Stomach (tissue), 19 donors: ENCODE measurements at places on chromosomes 1 and 21. TPM values are rescaled to one million over a fixed set of nuclear protein-coding genes. Genes with fewer than 3 reads are reported as not detected.

- no peak for DNase-seq
- no peaks in the 10 kb centered on the region for H3K27me3 ChIP-seq
- H3K27ac ChIP-seq: no peak overlapping the region
- no peak overlapping the region for H3K4me3 ChIP-seq
Observed at GRCh38 chr1:156789621-156790318, 22.4 kb downstream of the PRCC start.

DNA sequence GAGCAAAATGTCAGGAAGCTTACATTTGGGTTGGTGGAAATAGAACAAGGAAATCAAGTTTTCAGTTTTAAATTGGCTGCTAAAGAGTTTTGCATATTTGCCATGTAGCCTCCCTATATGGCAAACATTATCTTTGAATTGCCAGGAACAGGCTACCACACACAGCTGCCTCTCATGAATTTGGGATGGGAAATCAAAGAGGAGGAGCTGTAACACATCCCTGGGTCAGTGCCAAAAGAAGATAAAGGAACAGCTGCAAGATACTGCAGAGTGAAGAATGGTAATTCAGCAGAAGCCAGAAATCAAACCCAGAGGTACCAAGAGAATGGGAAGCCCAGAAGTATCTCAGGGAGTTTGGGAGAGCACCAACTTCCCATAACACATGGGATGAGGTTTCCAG, 18.6 kb upstream of the RASAL2 start:
- no peak for DNase-seq
- no peaks in the 10 kb centered on the region for H3K36me3 ChIP-seq
- H3K27ac ChIP-seq: no peak overlapping the region
- no peaks in the 10 kb centered on the region for H3K27me3 ChIP-seq
- no peaks in the 10 kb centered on the region for H3K4me1 ChIP-seq
- H3K4me3 ChIP-seq: no peak overlapping the region

DNA sequence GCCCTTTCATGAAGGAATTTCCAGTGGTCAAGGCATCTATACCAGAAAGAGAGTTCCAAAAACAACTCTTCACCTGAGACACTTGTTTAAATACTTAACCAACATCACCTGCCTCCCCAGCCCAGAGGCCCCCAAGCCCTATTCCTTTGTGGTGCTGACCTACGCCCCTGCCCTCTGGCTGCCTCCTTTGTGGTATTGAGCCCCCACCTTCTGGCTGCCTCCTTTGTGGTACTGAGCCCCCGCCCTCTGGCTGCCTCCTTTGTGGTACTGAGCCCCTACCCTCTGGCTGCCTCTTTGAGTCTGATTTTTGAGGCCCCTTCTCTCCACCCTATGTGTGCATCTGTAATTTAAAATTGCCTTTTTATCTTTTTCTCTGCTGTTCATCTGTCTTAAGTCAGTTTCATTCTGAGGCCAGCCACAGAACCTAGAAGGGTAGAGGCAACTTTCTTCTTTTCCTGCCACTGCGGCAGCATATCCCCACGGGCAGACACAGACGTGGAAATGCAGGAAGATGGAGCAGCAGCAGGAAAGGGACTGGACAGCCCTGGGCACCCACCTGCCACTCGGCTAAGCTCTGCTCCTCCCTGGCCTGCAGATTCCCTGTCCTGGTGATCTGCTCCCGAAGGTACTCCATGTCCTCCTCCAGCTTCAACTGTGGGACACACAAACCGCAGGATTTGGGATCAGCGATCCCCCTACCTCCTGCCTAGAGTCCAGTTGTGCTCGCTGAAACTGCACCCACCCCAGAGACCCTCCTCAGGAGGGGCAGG, 3.2 kb downstream of the TRIM17 start:
- H3K27ac ChIP-seq: no peak overlapping the region
- H3K4me3 ChIP-seq: no peak overlapping the region
- DNase-seq: no peak
- H3K4me1 ChIP-seq: peaks cover 15% of the 10 kb centered on the region
- peaks cover 9% of the 10 kb centered on the region for H3K36me3 ChIP-seq
- peaks cover 38% of the 10 kb centered on the region for H3K27me3 ChIP-seq

Gene TMEM125
- total RNA-seq: 7.0 TPM

Gene GPR61
- total RNA-seq: not detected

DNA sequence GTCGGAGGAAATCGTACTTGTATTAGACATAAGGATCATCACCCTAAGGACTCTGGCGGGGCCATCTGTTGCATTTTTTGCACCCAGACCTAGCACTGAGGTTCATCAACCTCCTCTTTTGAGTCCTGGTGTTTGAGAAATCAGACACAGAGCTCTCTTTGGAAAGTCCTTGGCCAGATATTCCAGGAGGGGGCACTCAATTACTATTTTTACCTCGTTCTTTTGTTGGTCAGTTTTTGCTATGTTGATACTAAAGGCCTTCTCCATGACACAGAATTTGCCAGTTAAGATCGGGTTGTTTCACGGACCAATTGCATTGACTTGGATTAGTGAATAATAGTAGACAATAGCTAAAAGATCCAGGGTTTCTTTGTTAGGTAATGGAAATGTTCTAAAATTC, 711.2 kb downstream of the KCNT2 start:
- no peaks in the 10 kb centered on the region for H3K27me3 ChIP-seq
- no peak overlapping the region for H3K27ac ChIP-seq
- no peak for DNase-seq
- no peak overlapping the region for H3K4me3 ChIP-seq
- no peaks in the 10 kb centered on the region for H3K4me1 ChIP-seq

DNA sequence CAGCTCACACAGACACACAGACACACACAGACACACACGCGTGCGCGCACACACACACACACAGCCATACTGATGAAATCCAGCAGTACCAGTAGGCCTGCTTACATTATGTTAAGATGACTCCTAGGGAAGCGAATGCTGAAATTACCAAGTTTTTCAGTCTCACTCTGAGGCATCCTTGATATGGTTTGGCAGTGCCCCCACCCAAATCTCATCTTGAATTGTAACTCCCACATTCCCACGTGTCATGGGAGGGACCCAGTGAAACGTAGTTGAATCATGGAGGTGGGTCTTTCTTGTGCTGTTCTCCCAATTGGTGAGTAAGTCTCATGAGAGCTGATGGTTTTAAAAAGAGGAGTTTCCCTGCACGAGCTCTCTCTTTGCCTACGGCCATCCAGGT, 64.1 kb downstream of the TIAM1 start:
- no peaks in the 10 kb centered on the region for H3K36me3 ChIP-seq
- no peak for DNase-seq
- H3K27ac ChIP-seq: no peak overlapping the region
- no peak overlapping the region for H3K4me3 ChIP-seq
- no peaks in the 10 kb centered on the region for H3K27me3 ChIP-seq
- peaks cover 17% of the 10 kb centered on the region for H3K4me1 ChIP-seq

DNA sequence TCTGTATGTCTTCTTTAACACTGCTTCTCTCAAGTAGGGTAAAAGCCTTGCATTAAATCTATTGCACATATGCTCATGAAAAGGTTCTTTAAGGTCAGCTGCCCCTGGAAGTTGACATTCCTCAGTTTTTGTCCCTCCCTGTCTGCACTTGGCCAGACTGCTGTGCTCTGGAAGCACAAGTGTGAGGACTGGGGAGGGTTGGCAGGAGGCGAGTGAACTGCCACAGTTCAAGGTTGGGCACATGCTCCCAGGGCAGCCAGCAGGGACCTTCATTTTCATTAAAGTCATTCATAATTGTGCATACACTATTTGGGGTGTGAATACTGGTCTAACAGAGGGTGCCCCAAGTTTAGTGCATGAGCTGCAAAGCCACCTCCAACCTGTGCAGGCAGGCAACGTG, 10.9 kb upstream of the THEM5 start:
- peaks cover 3% of the 10 kb centered on the region for H3K27me3 ChIP-seq
- H3K27ac ChIP-seq: no peak overlapping the region

GRCh38 chr1:151510614-151510956, 602 bp upstream of the CGN start:
- H3K27me3 ChIP-seq: no peaks in the 10 kb centered on the region
- H3K36me3 ChIP-seq: no peaks in the 10 kb centered on the region
- no peak for DNase-seq
- peak overlapping the region; percentile 72 for H3K4me3 ChIP-seq
- H3K27ac ChIP-seq: peak overlapping the region; percentile 79

- no peak for DNase-seq
- H3K4me3 ChIP-seq: no peak overlapping the region
- H3K4me1 ChIP-seq: peaks cover 42% of the 10 kb centered on the region
- H3K27me3 ChIP-seq: no peaks in the 10 kb centered on the region
- no peaks in the 10 kb centered on the region for H3K36me3 ChIP-seq
Observed at GRCh38 chr1:171655746-171656116, 3.2 kb upstream of the MYOC start.

- H3K27me3 ChIP-seq: no peaks in the 10 kb centered on the region
- peaks cover 37% of the 10 kb centered on the region for H3K4me1 ChIP-seq
- DNase-seq: peak; percentile 85
- peaks cover 32% of the 10 kb centered on the region for H3K36me3 ChIP-seq
- no peak overlapping the region for H3K4me3 ChIP-seq
Observed at GRCh38 chr1:17588048-17588871, 48.8 kb downstream of the ARHGEF10L start.

GRCh38 chr1:12069623-12070244, 6.6 kb downstream of the TNFRSF8 start:
- DNase-seq: no peak
- no peaks in the 10 kb centered on the region for H3K36me3 ChIP-seq
- no peaks in the 10 kb centered on the region for H3K4me1 ChIP-seq
- no peak overlapping the region for H3K27ac ChIP-seq
- peaks cover 77% of the 10 kb centered on the region for H3K27me3 ChIP-seq

Gene DVL1
- 153 TPM for total RNA-seq

DNA sequence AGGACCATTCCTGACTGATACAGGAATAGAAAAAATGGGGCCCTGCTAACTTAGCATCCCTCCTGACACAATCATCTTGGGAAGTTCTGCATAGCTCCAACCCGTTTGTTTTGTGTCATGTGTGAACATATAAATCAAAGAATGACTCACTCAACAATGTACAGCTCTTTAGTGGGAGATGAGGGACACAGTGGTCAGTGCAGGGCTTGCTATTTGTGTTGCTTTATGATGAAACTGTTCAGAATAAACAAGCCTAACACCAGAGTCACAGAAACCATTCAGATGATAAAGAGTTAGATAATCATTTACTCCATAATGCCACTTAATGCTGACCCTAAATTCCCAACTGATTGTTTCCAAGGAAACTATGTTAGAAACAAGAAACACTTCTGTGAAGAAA, 154.2 kb upstream of the ZNHIT6 start:
- H3K4me3 ChIP-seq: no peak overlapping the region
- H3K27me3 ChIP-seq: no peaks in the 10 kb centered on the region
- no peaks in the 10 kb centered on the region for H3K4me1 ChIP-seq
- no peak overlapping the region for H3K27ac ChIP-seq
- no peak for DNase-seq
- no peaks in the 10 kb centered on the region for H3K36me3 ChIP-seq

DNA sequence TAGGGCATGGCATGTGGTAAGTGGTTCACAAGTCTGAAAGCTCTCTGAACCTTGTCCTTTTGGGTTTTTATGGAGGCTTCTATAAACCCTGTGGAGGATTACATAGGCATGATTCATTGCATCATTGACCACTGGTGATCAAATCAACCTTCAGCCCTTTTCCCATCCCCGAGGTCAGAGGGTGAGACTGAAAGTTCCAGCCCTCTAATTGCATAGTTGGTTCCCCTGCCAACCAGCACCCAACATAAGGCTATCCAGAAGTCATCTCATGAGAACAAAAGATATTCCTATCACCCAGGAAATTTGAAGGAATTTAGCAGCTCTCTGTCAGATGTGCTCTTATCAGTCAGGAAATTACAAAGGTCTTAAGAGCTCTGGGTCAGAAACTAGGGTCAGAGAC, 89.5 kb upstream of the ARTN start:
- H3K4me1 ChIP-seq: no peaks in the 10 kb centered on the region
- H3K27me3 ChIP-seq: no peaks in the 10 kb centered on the region
- DNase-seq: no peak
- H3K4me3 ChIP-seq: no peak overlapping the region
- no peak overlapping the region for H3K27ac ChIP-seq

Gene CRNN
- total RNA-seq: not detected

DNA sequence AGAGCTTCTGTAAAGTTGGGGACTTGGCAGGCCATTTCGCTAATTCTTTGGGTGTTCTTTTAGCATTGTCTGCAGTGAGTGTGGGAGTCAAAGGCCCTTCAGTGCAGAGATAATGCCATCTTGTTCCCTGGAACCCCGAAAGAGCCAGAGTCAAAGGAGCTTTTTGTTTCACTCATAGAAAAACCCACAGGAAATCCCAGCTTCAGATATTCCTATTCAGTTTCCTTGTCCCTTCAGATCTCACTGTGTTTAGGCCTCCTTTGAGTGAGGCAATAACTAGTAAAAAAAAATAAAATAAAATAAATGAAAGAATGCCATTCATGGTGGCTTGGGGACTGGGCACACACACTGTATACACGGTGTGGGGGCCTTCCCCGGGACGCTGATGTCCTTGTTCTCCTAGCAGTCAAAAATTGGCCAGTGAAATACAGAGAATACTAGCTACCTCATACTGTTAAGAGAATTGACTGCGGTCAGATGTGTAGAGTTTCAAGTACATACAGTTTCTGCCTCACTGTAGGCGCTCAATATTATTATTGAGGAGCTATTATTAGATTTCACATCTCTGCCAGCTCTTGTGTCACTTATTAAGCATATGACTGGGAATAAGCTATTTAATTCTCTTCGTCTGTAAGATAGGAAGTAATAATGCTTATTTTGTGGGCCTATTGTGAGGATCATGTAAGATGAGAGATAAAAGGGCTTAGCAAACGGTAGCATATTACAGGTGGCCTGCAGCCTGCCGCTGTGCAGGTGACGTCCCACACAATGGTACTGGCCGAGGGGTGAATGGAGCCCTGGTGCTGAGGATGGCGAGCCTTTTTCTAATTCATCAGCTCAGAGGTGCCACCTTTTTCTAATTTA, 16.7 kb downstream of the DISC1 start:
- no peak overlapping the region for H3K27ac ChIP-seq
- no peak for DNase-seq
- H3K4me3 ChIP-seq: no peak overlapping the region

- H3K36me3 ChIP-seq: no peaks in the 10 kb centered on the region
- no peak overlapping the region for H3K4me3 ChIP-seq
- no peak for DNase-seq
- no peaks in the 10 kb centered on the region for H3K4me1 ChIP-seq
- no peak overlapping the region for H3K27ac ChIP-seq
- no peaks in the 10 kb centered on the region for H3K27me3 ChIP-seq
Observed at GRCh38 chr1:157659576-157660247, 40.9 kb downstream of the FCRL3 start.

DNA sequence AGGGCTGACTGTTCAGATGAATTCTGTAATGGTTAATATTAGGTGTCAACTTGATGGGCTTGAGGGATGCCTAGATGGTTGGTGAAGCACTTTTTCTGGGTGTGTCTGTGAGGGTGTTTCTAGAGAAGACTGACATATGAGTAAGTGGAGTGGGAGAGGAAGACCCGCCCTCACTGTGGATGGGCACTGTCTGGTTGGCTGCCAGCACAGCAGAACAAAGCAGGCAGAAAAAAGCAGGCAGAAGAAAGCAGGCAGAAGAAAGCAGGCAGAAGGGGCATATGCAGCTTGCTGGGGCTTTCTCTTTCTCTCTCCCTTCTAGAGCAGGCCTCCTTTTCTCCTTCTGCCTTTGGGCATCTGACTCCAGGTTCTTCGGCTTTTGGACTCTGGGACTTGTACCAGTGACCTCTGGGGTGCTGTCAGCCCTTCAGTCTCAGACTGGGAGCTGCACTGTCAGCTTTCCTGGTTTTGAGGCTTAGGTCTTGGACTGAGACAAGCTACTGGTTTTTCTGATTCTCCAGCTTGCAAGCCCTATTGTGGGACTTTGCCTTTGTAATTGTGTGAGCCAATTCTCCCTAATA, 42.9 kb upstream of the CD2 start:
- peaks cover 13% of the 10 kb centered on the region for H3K4me1 ChIP-seq
- H3K4me3 ChIP-seq: no peak overlapping the region
- H3K27ac ChIP-seq: peak overlapping the region; percentile 20

Gene EXO1
- 5.5 TPM for total RNA-seq
